Activated CD4-positive, alpha-beta T cell treated with anti-CD3 and anti-CD28 coated beads, Interleukin-10, Interleukin-2, amounts not matched to agents 100 ng/mL and 50 ng/mL, durations not matched to agents 16 hours and 8 hours (primary cell): ENCODE measurements at places on chromosomes 3 and 15.

DNA sequence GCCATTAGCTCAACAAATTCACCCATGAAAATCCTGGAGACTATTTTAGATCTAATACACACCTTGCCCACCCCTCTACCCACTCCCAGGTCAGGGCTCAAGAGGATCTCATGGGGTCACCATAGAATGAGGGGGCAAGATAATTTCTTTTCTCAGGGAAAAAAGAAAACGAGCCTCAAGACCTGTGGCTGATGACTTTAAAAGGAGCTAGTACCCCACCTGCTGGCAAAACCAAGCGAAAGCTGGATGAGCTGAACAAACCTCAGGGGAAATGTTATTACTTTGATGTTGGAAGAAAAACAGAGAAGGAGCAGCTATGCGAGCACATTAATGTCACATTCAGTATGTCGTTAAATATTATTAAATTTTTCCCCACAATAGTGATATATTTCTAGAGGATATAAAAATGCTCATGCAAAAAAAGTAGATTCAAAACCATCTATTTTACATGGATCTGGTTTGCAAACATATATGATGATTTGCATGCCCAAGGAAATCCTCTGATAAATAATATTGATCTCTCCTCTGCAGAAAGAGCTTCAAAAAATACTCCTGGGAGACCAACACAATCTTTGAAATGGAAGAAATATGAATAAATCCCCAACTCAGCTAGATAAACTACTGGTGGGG lies 37.7 kb downstream of the PLD1 start:
- DNase-seq = peak; percentile 50

GRCh38 chr3:37016903-37017302 lies 23.6 kb downstream of the MLH1 start:
- DNase-seq = no peak

DNA sequence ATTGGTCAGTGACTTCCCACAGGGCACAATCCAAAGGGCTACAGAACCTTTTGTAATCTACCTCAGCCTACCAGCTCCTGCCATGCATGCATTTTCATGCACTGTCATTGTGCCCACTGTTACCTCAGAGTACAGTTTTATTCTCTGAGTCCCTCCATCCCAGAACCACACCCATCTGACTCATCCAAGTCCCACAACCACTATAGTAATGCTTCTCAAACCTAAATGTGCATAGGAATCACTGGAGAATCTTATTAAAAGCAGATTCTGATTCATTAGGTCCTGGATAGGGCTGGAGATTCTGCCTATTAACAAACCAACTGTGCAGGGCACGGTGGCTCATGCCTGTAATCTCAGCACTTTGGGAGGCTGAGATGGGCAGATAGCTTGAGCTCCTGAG lies 3.7 kb upstream of the B3GALNT1 start:
- DNase-seq = no peak

- no peak for DNase-seq
These were observed 83.6 kb downstream of the SMAD6 start for GRCh38 chr15:66785637-66786036.

DNA sequence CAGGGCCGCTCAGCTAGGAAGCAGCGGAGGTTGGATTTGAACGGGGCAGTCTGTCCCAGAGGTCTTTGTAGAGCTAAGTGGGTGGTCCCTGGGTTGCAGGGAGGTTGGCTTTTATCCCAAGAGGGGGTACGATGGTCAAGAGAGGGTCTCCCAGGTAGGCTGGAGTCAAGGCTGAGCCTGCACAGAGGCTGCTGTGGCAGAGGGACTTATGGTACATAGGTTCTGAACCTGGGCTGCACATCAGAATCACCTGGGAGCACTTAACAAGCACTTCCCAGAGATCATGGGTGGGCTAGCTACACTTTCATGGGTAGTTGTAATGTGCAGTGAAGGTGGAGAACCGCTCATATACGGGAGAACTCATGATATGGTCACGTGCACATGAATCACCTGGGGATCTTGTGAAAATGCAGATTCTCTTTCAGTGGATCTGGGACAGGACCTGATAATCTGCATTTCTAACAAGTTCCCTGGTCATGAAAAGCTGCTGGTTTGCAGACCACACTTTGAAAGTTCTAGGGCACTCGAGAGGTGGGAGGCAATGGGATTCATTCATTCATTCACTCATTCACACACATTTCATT lies 2.9 kb upstream of the RASGRF1 start:
- no peak for DNase-seq

DNA sequence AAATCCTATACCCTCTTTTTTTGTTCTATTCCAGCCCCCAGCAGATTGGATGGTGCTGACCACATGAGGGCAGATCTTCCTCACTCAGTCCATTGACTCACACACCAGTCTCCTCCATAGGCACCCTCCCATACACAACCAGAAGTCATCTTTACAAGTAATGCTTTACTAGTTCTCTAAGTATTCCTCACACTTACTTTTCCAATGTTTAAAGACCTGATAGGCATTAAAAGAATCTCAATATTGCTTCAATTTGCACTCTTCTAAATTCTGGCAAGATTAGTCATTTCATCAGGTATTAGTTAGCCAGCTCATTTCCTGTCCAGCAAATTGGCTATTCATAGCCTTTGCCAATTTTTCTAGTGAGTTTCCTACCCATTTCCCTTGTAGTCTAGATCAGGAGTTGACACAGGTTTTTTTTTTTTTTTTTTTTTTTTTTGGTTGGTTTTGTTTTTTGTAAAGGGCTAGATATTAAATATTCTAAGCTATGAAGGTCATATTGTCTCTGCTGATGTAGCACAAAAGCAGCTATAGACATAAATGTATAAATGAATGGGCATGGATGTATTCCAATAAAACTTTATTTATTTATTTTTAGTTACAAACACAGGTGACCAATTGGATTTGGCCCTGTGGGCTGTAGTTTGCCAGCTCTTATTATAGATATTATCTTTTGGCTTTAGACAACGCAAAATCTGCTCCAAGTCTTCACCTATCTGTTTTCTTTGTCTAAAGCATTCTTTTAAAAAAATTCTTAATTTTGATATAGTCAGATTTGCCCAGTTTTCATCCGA lies 76.1 kb downstream of the ABHD5 start:
- no peak for DNase-seq

DNA sequence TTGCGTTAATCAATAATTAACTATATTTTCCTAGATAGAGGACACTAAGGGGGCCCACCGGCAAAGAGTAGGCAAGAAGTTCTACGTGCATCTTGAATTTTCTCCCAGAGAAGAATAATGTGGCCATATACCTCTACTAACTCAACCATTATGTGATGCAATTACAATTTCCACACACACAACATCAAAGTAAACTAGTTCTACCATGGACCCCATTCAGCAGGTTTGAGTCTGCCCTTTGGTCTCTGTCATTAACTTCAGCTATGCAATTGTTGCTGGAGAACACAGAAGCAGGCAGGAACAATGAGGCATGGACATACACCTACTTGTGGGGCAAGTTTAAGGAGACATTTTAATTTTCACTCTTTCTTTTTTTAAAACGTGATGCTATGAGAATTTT lies 705.9 kb downstream of the PDCD6IP start:
- no peak for DNase-seq

- no peak for DNase-seq
These were observed 53.5 kb downstream of the CYP19A1 start for GRCh38 chr15:51284871-51285270.

- peak; percentile 40 for DNase-seq
These were observed 5.3 kb downstream of the RPL22L1 start for GRCh38 chr3:170864525-170865208.
